Breast epithelium (tissue), 4 donors: ENCODE measurements at places on chromosomes 3 and 15. TPM values are rescaled to one million over a fixed set of nuclear protein-coding genes. Genes with fewer than 3 reads are reported as not detected.

GRCh38 chr3:11290743-11291680 is 18.8 kb downstream of the ATG7 start:
- no peak for DNase-seq

- no peak for DNase-seq
Measured at GRCh38 chr15:64232400-64232799, 69.6 kb upstream of the PPIB start.

- no peak for DNase-seq
Measured at GRCh38 chr3:38649500-38650247, at the start of gene SCN5A. TSS of gene SCN5A (minus strand) at chr3:38649687. CDS start at chr3:38633307, 16,380 bp downstream.

- no peak for DNase-seq
Measured at GRCh38 chr15:76363251-76363650, 26.7 kb downstream of the ISL2 start.

DNA sequence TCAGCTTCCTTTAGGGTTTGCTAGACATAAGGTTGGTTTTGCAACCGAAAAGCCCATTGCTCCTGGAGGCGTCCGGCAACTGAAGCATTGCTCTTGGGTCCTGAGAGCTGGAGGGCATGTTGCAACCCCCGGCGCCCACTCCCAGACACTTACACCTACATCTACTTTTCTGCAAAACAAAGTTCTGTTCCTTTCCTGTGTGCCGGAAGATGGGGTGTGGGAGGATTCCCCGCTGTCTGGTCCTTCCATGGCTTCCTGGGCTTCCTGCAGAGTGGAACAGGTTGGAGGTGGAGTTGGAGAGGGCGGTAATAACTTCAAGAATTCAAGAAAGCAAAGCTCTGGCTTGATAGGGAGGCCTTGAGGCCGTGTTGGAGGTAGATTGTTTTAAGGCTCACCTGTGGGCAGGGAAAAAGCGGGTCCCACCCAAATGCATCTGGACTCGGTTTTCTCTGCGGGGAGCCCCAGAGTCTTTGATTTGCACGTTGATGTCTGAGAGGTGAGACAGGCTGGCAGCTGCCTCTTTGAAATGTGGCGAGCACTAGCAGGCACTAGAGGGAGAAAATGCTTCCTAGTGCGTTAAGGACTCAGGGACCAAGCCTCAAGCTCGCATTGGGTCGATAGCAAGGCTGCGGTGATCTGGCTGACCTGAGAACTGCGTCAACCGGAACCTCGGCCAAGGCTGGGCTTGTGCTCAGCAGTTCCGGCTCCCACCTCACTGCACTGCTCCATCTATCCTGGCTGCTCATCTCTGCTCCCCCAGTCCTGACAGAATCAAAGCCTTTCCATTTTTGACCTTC is 39.5 kb downstream of the NR2F2 start:
- DNase-seq = no peak

GRCh38 chr15:71335591-71335990 is 220.3 kb downstream of the THSD4 start:
- DNase-seq = no peak

- no peak for DNase-seq
Measured at GRCh38 chr3:87006844-87007439, 16.0 kb upstream of the VGLL3 start.

DNA sequence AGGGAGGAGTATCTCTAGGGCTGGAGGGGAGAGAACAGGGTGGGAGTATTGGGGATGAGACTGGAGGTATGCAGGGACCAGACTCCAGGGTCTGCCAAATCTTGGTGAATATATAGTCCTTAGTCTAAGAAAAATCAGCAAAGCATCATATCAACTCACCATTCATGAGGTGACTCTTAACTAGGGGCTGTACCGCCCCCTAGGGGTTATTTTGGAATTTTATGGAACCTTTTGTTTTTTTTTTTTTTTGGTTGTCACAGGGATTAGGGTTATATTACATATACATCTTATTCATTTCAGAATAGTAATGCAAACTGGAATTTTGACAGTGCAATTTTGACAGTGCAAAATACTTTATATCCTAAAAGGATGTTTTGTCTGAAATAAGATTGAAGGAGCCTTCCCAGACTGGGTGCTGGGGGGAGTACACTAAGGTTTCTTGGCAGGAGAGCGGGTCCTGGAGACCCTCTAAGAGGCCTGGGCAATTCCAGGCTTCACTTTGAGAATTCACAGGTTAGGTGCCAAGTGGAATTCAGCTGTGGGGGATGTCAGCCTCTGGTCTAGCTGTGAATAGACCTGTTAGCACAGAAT is 7.5 kb downstream of the CMTM7 start:
- DNase-seq = no peak

GRCh38 chr15:28933710-28934445 is 48.1 kb downstream of the APBA2 start:
- no peak for DNase-seq

- DNase-seq = no peak
Measured at GRCh38 chr3:197183582-197183981, 114.8 kb downstream of the DLG1 start.

DNA sequence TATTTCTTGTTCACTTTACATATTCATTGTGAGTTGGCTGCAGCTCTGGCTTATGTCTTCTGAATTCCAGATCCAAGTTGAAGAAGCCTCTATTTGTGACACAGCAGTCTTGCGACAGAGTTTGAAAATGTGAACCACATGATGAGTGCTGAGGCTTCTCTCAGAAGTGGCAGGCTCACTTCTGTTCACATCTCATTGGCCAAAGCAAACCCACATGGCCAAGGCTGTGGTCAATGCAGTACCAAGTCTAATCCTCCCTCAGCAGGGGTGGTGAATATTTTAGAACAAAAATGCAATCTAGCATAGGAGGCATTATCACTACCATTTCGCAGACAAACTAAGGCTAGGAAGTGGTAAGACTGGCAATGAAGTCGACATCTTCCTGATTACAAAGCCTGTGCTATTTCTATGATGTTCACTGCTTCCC is 45.2 kb downstream of the CDCP1 start:
- DNase-seq = no peak

DNA sequence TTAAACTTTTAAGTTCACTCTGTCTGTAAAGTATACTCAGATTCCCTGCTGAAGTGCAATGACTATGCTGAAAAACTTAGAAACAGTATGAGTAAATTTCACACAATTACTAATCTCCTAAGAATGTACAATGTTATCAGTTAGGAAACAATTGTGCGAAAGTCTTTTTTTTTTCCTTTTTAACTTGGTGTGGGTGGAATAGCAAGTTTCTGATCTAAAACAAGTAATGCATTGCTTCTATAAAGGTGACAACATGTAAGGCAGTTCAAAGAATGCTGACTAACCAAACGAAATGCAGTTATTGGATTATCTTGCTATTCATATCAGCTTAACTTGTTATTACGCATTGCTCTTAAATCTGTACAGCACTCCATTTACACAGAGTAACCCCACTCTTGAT is 19.3 kb upstream of the SLC12A8 start:
- no peak for DNase-seq

DNA sequence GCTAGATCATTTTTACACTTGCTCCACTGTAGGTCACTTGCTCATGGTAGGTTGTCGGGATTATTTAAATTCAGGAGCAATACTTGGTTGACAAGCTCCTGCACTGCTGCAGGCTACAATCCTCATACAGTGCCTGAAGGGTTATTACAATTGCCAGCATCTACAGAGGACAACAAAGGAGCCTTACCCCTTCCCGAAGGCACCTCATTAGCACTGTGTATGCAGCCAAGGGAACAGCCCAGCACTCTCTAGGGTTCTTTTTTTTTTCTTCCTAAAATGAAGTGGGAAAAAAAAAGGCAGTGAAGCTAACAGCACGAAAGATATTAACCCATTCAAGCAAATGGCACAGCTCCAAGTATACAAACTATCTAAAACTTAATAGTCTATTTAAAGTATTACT is 142.7 kb downstream of the ULK4 start:
- no peak for DNase-seq

- DNase-seq = no peak
Measured at GRCh38 chr3:175307642-175308041, 448.5 kb downstream of the NAALADL2 start.

- DNase-seq = no peak
Measured at GRCh38 chr3:132822837-132823236, 100.6 kb upstream of the NPHP3 start.

GRCh38 chr3:30393079-30393478 is 213.3 kb upstream of the TGFBR2 start:
- DNase-seq = no peak

- peak; percentile 63 for DNase-seq
Measured at GRCh38 chr15:63973212-63974009, 72.9 kb downstream of the DAPK2 start.

GRCh38 chr3:194598771-194599557 is 34.3 kb downstream of the TMEM44 start:
- DNase-seq = no peak

GRCh38 chr3:62874711-62875557 is at the start of gene CADPS:
TSS of gene CADPS (minus strand) at chr3:62875416. CDS start at chr3:62875029, 387 bp downstream.
- DNase-seq = no peak

DNA sequence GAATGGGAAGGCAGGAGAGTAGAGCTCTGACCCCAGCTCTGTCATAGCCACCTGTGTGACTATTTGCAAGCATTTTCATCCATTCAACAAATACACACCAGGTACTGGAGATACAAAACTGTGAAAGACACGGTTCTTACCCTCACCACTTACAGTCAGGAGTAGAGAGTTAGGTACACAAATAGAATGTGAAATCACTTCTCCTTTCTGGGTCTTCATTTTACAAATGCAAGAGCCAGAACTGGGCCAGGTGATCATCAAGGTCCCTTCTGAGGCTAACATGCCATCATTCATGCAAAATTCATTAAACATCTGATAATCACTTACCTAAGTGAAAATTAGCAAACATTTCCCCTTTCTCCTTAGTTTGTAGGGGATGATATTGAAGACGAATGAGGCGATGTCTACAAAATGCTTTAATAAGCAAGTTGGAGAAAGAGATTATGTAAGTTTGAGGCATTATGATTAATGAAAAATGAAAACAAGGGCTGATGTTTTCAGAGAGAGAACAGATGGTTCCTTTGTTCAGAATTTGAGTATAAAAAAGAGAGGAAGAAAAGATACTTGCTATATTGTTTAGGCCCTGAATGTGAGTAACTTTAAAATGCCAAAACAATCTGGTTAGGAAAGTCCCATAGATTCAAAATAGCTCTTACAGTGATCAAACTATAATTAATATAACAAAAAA is 88.6 kb downstream of the LPP start:
- no peak for DNase-seq

- DNase-seq = no peak
Measured at GRCh38 chr3:108404368-108404767, 106.0 kb downstream of the MYH15 start.

DNA sequence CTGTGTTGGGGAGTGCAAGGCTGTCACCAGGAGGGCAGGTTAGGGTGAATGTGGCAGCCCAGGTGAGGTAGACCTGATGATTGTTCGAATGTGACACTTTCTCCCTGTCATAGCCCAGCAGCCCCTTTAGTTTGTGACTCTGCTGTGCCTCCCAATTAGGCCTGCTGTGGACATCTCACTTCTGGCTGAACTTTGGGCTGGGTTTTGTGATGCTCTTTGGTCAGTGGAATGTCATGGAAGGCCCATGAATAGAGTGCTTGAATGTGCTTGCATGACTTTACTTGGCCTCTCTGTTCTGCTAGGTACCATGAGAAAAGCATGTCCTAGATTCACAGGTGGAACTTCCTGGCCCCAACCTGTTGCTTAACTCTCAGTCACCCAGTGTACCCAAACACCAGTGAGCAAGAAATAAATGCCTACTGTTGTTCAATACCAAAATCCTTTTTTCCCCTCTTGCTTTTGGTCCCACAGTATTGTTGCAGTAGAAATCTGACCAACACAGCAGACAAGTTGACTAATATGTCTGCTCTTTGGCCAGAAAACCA is 249.7 kb downstream of the PTPRG start:
- no peak for DNase-seq

DNA sequence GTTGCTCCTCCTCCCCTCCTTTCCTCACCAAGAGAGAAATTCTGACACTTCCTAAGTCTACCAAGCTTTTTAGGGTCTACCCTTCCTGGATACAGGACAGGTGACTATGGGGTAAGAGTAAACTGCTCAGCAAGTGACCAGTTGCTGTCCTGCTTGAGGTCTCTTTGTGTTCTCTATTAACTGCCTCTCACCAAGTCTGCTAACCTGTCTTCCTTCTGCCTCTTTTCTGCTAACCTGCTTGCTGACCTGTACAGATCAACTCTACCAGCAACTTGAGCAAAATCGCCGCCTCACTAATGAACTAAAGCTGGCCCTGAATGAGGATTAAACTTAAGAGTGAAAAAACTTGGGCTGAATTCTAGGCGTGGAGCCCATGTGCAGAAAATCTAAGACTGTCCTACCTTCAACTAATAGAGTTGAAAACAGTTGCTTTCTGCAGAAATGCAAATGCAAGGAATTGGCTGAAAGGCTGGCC is 27.1 kb downstream of the TPM1 start:
- no peak for DNase-seq

- no peak for DNase-seq
Measured at GRCh38 chr15:29945943-29946596, 123.8 kb upstream of the TJP1 start.

GRCh38 chr15:68798346-68799094 is 22.2 kb downstream of the ANP32A start:
- no peak for DNase-seq

DNA sequence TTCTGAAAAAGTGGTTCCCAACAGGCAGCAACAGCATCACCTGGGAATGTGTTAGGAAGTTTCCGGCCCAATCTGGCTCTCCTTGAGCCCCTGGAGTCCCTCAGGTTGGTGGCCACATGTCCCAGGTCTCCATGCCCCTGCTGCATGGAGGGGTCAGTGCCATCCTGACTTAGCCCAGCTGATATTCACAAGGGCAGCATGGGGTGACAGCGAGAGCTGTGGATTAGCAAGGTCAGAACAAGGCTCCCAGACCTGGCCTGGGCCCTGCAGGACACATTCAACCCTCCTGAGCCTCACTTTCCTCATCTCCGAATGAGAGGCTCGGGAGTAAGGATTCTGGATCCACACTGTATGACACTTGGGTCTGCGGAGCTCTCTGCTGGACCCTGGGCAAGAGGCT is 243.8 kb upstream of the TLE3 start:
- DNase-seq = peak; percentile 6

- DNase-seq = no peak
Measured at GRCh38 chr15:58544756-58545155, 113.0 kb downstream of the LIPC start.

GRCh38 chr3:184565421-184566211 is 4.0 kb downstream of the EPHB3 start:
- peak; percentile 93 for DNase-seq

The MKRN3 gene
- 0.16 TPM for total RNA-seq

The CYP8B1 gene
- not detected for total RNA-seq

The PYGO1 gene
- total RNA-seq = 4.9 TPM

The GPR176 gene
- total RNA-seq = 9.4 TPM

The LIPH gene
- total RNA-seq = 5.6 TPM

The CNTN6 gene
- total RNA-seq = under 0.01 TPM

The RPP25 gene
- 7.6 TPM for total RNA-seq

The SUSD5 gene
- 4.2 TPM for total RNA-seq

The GABRG3 gene
- total RNA-seq = 0.33 TPM

The CEP19 gene
- total RNA-seq = 2.6 TPM

The IGDCC3 gene
- 1.8 TPM for total RNA-seq

The TMEM40 gene
- 0.33 TPM for total RNA-seq

The PLA1A gene
- 0.59 TPM for total RNA-seq

The PATL2 gene
- total RNA-seq = 2.6 TPM

The TEX264 gene
- 55.7 TPM for total RNA-seq

The TRIM42 gene
- not detected for total RNA-seq

The LINGO1 gene
- total RNA-seq = not detected

The ADGRG7 gene
- not detected for total RNA-seq
